ENCODE measurements at places on chromosomes 12 and 14. TPM values are rescaled to one million over a fixed set of nuclear protein-coding genes. Genes with fewer than 3 reads are reported as not detected.

The BDKRB2 gene
- 1.9 TPM for total RNA-seq

The TROAP gene
- 78.5 TPM for total RNA-seq

The RNU4-1 gene
- total RNA-seq, result not detected

The GALNT8 gene
- total RNA-seq, result not detected

The RHOJ gene
- total RNA-seq, result not detected

The DENND5B gene
- 9.6 TPM for total RNA-seq

The C12orf50 gene
- total RNA-seq, result not detected

The DLK1 gene
- total RNA-seq, result 0.42 TPM

The HHIPL1 gene
- total RNA-seq, result 0.24 TPM

The DIO3 gene
- total RNA-seq, result not detected

The CPM gene
- 5.3 TPM for total RNA-seq

The SPRYD4 gene
- 1.8 TPM for total RNA-seq

The HOXC13 gene
- total RNA-seq, result 11.6 TPM

The GSC gene
- 0.58 TPM for total RNA-seq

The HCAR2 gene
- total RNA-seq, result not detected

The CELA1 gene
- total RNA-seq, result not detected

The LBHD2 gene
- 0.50 TPM for total RNA-seq

The SDR9C7 gene
- total RNA-seq, result not detected

The GLI1 gene
- 7.3 TPM for total RNA-seq

The TMEM119 gene
- total RNA-seq, result not detected

The LTB4R2 gene
- 2.0 TPM for total RNA-seq

The KRT6B gene
- not detected for total RNA-seq

The HOXC10 gene
- 2.5 TPM for total RNA-seq

The GLS2 gene
- total RNA-seq, result 0.27 TPM

The TPPP2 gene
- total RNA-seq, result not detected

The RNASE3 gene
- not detected for total RNA-seq

The ART4 gene
- not detected for total RNA-seq
